ENCODE measurements at places on chromosomes 6 and 20.

DNA sequence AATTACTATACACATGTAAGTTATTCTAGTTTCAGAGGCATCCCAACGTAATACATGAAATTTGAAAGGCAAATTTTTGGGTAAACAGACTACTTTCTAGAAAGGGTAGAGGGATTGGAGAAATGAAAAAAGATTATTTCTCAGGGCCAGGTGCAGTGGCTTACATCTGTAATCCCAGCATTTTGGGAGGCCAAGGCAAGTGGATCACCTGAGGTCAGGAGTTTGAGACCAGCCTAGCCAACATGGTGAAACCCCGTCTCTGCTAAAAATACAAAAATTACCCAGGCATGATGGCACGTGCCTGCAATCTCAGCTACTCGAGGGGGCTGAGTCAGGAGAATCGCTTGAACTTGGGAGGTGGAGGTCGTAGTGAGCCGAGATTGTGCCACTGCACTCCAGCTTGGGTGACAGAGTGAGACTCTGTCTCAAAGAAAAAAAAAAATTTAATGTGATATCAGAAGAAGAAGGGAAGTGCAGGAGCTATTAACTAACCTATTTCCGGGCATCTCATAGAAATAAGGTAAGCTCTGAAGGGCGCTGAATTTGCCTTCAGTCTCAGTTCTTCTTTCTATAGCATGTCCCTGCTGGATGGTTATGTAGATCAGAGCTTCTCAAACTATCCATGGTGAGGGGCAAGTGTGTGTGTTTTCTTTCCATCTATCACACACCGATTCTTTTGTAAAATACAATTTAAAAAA, 100.3 kb upstream of the MTHFD1L start:
- DNase-seq = no peak

- DNase-seq = no peak
Measured at GRCh38 chr6:40723967-40724366, 136.8 kb upstream of the LRFN2 start.

GRCh38 chr6:12593771-12594529, 122.6 kb upstream of the PHACTR1 start:
- no peak for DNase-seq

- DNase-seq = no peak
Measured at GRCh38 chr6:136550045-136550329, 235 bp downstream of the MAP7 start.

- no peak for DNase-seq
Measured at GRCh38 chr20:24993337-24994185, 1.0 kb upstream of the APMAP start.

DNA sequence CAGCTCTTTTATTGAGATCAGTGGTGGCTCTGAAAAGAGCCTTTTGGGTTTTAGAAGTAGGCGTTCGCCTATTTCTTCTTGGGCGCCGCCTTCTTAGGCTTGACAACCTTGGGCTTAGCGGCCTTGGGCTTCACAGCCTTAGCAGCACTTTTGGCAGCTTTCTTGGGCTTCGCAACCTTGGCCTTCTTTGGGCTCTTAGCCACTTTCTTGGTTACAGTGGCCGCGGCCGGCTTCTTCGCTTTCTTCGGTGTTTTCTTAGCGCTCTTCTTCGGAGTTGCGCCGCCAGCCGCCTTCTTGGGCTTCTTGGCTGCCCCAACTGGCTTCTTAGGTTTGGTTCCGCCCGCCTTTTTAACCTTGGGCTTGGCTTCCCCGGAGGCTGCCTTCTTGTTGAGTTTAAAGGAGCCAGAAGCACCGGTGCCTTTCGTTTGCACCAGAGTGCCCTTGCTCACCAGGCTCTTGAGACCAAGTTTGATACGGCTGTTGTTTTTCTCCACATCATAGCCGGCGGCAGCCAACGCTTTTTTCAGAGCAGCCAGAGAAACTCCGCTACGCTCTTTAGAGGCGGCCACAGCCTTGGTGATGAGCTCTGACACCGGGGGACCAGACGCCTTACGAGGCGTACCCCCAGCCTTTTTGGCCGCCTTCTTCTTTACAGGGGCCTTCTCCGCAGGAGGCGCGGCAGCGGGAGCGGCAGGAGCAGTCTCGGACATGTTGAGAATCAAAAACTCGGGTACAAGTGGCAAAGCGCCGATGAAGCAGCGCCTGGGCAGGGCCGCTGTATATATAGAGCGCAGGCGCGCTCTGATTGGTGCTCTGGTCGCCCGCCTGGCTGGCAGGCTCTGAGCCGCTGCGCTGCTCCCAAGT, 31.3 kb upstream of the HFE start:
- peak; percentile 47 for DNase-seq

DNA sequence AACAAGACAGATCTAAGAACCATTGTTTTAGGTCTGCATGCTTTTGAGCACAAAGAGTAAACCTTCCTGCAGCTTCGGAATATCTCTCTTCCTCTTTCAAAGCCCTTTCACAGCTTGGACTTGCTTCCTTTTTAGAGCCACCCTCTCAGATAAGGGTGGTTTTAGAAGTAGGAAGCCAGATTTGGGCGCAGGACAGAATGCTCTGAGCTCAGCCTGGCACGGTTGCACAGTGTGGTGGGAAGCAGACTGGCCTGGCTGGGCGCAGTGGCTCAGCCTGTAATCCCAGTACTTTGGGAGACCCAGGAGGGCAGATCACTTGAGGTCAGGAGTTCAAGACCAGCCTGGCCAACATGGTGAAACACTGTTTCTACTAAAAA, 35.6 kb upstream of the PNRC1 start:
- no peak for DNase-seq

DNA sequence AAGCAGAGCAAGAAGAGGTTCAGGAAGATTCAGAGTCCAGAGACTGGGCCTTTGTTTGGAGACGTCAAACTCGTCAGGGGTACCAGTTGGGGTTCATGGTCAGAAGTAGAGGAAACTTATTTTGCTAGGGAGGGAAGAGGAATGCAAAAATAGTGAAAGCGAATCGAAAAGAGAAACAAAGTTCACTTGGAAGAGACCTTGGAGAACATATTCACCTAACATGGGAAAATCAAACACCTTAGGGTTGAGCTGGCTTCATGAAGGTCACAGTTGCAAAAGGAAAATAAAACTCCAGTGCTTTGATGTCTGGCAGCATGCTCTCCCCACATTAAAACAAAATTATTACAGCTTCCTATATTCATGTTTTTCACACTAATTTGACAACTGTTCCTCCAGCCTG, 440.4 kb downstream of the EPM2A start:
- no peak for DNase-seq

- DNase-seq = no peak
Measured at GRCh38 chr6:43744491-43744890, 25.5 kb upstream of the VEGFA start.

DNA sequence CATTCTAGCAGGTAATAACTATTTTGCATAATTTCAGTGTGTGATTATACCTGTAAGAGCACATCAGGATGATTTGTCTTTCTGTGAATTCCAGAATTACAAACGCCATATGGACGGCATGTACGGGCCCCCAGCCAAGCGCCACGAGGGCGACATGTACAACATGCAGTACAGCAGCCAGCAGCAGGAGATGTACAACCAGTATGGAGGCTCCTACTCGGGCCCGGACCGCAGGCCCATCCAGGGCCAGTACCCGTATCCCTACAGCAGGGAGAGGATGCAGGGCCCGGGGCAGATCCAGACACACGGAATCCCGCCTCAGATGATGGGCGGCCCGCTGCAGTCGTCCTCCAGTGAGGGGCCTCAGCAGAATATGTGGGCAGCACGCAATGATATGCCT, 122.7 kb downstream of the TMEM242 start:
- DNase-seq = no peak

DNA sequence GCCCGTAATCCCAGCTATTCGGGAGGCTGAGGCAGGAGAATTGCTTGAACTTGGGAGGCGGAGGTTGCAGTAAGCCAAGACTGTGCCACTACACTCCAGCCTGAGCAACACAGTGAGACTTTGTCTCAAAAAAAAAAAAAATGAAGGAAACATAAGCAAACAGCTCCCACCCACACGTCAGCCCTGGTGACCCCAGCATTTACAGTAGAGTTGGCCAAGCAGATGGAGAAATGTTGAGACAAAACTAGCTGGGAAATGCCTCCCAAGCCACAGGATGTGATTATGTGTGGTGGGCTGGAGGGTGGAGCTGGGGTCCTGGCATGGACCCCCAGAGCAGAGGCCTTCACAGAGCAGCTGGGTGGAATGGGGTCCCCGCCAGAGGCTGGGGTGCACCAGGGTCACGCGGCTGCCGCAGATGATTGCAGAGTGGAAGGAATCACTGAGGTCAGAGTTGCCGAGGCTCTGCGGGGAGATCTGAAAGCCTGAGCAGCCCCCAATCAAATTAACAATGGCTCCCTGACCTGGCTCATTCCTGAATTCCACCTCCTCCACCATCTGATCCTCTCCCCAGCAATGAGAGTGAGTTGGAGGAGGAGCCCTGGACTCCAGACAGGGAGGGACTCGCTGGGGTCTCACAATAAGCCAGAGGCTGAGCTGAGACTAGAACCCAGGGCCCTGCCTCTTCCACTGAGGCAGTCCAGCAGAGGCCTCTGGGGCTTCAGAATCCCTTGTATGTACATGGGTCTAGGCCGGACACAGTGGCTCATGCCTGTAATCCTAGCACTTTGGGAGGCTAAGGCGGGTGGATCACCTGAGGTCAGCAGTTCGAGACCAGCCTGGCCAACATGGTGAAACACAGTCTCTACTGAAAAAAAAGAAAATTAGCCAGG, 34.7 kb upstream of the TGM2 start:
- no peak for DNase-seq

- no peak for DNase-seq
Measured at GRCh38 chr6:2447318-2447920, 202.0 kb upstream of the GMDS start.

DNA sequence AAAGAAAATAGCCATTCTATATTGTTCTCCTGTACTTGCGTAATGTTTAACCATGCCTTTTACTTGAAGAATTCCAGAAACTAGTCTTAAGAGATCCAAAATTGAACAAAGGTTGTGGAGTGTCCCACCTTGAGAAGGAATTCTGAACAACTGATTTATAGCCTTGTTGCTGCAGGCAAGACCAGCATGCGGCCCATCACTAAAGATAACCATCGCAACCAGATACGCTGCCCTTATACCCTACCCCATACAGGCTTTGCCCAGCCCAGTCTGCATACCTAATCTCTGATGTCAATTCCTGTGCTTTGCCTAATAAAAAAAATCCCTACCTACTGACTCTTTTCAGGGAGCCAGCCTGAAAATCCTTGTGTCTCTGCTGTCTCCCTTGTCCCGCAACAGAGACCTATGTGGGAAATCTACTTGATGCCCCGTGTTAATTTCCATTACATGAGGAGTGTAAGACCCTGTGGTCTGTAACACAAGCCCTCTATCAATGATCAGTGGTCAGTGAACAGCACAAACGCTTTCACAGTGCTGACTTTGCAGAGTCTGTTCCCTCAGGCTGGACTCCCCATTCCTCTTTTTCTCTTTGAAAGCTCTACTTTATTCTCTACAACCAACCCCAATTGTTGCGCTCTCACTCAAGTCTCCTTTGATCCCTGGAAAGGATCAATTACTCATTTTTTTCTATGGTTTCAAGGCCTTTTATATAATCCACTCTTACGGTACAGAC, 125.7 kb upstream of the BTBD3 start:
- DNase-seq = no peak

GRCh38 chr20:18754030-18754652, 59.4 kb upstream of the SCP2D1 start:
- no peak for DNase-seq
